ENCODE measurements at places on chromosomes 7 and 10.

GRCh38 chr10:71040846-71041605 lies 152.7 kb upstream of the PCBD1 start:
- DNase-seq = no peak

- no peak for DNase-seq
Measured at GRCh38 chr10:86194684-86195083, 171.9 kb downstream of the GRID1 start.

DNA sequence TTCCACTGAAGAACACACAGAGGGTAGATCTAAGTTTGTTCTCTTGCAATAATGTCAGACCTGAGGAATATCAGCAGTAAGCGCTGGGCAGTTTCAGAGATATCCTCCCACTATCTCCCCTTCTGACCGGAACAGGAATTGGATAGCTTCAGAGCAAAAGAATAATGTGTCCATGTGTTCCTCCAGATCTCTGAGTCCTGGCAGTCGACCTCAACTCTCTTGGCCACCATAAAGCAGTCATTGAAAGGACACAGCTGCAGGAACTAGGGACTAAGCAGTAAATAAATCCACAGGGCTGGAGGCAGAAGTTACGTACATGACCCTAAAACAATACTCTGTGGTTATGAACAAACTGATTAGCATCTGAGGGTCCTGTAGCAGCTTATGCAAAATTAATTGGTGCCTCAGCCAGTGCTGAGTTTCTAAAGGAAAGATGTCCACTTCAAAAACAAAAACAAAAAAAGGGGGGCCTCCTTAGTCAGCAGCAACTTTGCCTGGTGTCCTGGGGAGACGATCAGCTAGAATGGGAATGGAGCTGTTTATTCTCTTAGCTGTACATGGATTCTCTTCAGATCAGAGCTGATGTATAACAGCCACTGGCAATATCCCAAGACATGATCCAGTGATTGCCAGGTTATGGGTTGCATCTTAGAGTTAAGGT lies 6.4 kb upstream of the PRTFDC1 start:
- DNase-seq = no peak

GRCh38 chr7:73890555-73891147 lies 29.7 kb downstream of the TMEM270 start:
- no peak for DNase-seq

GRCh38 chr10:24695452-24695851 lies 28.2 kb downstream of the ARHGAP21 start:
- no peak for DNase-seq

GRCh38 chr10:99852481-99853213 lies 70.2 kb downstream of the ABCC2 start:
- no peak for DNase-seq

- no peak for DNase-seq
Measured at GRCh38 chr10:95793401-95794045, 37.6 kb downstream of the ENTPD1 start.

DNA sequence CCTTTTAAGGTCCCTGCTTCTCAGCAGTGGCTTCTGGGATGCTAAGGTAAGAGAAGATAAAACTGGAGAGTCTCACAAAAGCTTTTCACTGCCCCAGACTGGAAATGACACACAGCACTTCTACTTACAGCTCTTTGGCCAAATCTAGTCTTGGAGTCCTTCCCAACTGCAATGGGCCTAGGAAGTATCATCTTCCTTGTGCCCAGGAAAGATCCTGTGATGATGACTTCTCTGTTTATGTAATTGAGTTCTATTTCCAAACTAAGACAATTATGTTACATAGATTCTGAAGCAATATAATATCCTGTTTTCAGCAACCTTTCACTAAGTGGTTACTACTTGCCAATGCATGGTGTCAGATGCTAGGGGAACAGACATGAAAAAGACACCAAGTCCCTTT lies 234.1 kb downstream of the PTEN start:
- no peak for DNase-seq

- DNase-seq = no peak
Measured at GRCh38 chr10:28849309-28849708, 172.0 kb downstream of the BAMBI start.

DNA sequence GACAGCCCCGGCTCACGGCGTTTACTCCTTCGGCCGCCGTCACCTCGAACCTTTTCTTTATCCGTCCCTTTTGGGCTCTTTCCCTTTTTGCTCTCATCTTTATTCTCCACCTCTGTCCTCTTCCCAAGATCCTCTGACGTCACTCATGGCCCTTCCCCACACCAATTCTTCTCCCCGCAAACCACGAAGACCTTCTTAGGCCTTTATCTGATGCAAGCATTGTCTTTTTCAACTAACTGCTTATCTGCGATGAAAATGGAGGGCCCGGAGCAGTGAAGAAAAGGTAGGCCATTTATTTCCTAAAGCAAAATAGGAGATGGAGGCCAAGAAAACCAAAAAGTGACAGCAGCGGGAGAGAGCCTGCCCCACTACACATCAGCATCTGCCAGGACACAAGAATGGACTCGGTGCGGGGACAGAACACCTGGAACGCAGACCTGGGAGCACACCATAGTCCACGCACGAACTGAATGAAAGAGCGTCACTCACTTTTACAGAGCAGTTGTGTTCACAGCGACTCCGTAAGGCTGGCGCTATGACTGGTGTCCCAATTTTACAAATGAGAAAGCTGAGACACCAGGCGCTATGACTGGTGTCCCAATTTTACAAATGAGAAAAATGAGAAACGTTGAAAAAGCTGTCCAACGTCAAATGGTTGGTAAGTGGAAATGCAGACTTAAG lies 45.3 kb downstream of the ZNF777 start:
- DNase-seq = no peak

DNA sequence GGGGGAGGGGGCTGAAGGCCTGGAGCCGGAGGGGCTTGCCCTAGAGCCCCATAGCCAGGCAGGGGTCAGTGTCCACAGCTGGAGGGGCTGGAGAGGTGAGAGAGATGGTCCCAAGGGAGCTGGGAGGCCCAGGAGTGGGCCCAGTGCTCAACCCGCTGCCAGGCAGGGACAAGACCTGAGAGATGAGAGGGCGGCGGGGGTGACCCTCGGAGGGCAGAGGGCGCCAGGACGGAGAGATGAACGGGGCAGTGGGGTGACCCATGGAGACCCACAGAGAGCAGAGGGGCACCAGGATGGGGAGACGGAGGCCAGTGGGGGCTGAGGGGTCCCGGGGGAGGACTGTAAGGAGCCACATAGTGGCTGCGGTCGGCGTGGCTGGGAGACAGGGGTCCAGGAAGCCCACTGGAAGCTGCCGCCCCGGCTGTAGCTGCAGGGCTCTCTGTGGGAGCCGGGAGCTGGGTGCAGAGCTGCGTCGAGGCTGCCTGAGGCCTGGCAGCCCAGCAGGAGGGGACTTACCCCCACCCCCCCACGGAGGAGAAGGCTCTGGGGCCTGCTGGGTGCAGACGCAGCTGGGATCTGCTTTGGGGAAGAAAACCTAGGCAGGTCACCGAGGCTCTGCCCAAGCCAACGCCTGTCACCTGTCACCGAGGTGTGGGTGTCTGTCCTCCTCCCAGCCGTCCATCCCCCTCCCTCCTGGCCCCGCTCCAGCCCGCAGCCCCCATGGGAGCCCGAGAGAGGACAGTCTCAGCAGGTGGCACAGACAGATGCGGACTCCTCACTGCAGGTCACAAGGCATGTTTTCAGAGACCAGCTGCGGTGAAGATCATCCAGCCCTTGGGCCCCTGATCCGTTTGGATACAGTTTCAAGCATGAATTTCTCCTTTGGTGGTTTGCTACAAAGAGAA lies 25.1 kb downstream of the PWWP2B start:
- DNase-seq = no peak

GRCh38 chr10:93816123-93816747 lies 58.5 kb downstream of the LGI1 start:
- DNase-seq = no peak

- DNase-seq = no peak
Measured at GRCh38 chr10:67171970-67172369, 246.1 kb downstream of the LRRTM3 start.

GRCh38 chr7:132509643-132510042 lies 66.6 kb downstream of the PLXNA4 start:
- no peak for DNase-seq

GRCh38 chr10:84478151-84478550 lies 149.8 kb downstream of the CCSER2 start:
- DNase-seq = no peak

DNA sequence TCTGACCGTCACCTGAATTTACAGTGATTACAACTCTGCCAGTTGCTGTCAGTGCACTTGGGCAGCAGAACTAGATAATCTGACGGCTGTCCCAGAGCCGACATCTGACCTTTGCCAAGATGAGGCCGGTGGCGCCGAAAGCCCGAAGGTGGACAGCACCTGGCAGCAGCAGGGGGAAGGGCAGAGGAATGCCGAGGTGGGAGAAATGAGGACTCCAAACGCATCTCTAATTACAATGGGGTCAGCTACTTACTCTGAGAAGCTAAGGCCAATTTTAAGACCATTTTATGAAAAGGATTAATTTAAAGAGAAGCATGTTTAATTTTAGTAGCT lies 33.8 kb downstream of the TRIM8 start:
- no peak for DNase-seq

- no peak for DNase-seq
Measured at GRCh38 chr7:54944179-54944578, 74.6 kb upstream of the EGFR start.

DNA sequence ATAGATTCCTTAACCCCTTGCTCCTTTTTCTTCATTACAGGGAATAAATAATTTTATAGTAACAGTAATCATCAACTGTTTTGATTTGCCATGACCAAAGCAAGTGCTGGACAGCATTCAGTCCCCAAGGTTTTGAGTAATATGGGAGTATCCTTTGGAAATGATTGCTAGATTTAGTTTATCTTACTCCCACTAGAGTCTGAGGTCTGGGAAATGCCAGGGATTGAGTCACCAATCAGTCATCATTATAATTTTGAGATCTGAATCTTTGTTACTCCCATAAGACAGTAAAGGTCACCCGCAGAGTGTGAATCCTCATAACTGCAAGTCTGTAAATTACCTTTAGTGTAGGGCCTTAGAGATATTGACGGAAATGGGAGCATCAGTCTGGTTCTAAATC lies 133.7 kb upstream of the SEMA3E start:
- no peak for DNase-seq

DNA sequence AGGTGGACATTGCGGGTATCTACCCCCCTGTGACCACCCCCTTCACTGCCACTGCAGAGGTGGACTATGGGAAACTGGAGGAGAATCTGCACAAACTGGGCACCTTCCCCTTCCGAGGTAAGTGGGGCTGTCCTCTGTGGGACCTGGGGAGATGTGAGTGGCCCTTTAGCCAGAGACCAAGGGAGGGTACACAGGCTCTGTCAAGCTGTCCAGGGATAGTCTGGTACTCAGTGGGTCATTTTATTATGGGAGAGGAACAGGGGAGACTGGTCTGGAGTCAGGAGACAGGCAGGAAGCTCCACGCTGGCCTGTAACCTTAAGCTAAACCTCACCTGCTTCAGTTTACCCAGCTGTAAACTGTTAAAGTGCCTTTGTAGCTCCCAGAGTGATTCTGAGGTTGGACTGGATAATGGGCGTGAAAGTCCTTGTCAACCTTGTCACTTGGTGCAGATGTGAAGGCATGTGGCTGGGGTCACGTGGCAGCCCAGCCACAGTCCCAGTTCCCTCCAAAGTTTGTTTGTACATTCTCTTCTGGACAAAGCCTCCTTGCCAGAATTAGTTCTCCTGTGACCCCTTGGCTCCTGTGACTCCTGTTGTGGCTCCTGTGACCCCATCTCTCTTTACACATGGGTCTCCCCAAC lies 729 bp downstream of the HOGA1 start:
- no peak for DNase-seq

- no peak for DNase-seq
Measured at GRCh38 chr7:17946591-17946990, 6.3 kb upstream of the SNX13 start.

DNA sequence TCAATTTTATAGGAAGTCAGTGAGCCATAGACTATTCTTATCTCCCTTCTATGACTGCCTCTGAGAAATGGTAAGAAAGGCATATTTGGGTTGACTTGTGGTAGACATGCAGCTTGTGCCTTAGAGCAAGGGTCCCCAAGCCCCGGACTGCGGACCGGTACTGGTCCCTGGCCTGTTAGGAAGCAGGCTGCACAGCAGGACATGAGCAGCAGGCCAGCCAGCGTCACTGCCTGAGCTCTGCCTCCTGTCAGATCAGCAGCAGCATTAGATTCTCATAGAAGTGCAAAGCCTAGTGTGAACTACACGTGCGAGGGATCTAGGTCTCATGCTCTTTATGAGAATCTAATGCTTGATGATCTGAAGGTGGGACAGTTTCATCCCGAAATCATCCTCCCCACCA lies 180.6 kb downstream of the SND1 start:
- DNase-seq = no peak

GRCh38 chr10:51522858-51523257 lies 176.5 kb downstream of the CSTF2T start:
- DNase-seq = no peak

GRCh38 chr10:42623929-42624328 lies 14.4 kb downstream of the ZNF33B start:
- DNase-seq = no peak

GRCh38 chr7:134879815-134880475 lies 100.5 kb downstream of the CALD1 start:
- no peak for DNase-seq

DNA sequence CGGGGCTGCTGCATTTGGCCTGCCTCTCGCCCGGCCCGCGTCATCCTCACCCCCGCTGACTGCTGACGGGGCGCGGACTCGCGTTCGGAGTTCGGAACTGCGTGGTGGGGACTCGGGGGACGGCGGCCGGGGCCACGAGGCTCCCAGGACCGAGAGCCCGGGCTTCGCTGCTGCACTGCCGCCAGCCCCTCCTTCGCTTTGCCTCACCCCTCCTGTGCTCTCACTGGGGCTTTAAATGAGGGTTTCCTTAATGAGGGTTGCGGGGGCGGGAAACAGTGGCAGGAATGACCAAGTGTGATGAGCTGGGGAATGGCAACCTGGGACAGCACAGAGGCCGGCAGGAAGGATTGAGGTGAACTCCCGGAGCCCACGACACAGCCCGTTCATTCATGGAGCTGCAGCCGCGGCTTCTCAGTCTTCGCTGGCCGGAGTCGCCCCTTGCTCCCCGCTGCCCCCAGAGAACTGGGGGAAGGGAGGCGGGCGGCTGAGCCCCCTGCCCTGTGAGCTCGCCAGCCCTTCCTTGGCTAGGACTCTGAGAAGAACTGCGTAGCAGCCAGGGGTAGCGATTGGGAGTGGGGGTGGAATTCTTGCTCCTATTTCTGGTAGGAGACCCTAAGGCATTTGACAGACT lies 1.5 kb upstream of the LRRC4 start:
- DNase-seq = no peak

DNA sequence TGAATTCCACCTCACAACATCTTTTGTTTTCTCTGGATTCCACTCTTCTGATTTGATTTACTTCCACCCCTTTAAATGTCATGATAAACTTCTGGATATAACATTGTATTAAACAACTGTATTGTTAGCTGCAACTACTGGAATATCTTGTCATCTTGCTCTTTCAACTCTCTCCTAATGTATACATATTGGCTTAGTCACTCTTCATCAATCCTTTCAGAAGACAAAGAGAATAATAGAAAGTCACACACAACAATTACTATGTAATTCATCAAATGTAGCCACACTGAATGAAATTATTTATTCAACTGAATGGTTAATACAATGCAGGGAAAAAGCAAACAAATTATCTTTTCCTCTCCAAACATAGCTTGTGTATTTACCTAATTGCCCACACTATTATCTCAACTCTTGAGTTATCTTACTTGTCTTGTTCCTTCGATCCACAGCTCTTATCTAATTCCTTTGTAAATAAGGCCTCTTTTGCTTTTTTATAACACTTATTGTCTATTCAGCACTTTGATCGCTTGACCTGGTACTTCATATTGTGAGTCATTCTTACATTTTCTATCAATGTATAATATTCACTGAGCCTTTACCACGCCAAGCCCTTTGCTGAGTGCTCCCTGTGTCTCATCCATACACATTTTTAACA lies 16.7 kb downstream of the SEMA3A start:
- DNase-seq = no peak

- DNase-seq = no peak
Measured at GRCh38 chr7:144629011-144629410, 206.8 kb downstream of the TPK1 start.

Measured in stimulated activated CD8-positive, alpha-beta memory T cell treated with anti-CD3 and anti-CD28 coated beads, Interleukin-15, amount 100 ng/mL, for 4 hours (primary cell).